Lung (tissue), 17 donors: ENCODE measurements at places on chromosomes 13 and 19. TPM values are rescaled to one million over a fixed set of nuclear protein-coding genes. Genes with fewer than 3 reads are reported as not detected.

DNA sequence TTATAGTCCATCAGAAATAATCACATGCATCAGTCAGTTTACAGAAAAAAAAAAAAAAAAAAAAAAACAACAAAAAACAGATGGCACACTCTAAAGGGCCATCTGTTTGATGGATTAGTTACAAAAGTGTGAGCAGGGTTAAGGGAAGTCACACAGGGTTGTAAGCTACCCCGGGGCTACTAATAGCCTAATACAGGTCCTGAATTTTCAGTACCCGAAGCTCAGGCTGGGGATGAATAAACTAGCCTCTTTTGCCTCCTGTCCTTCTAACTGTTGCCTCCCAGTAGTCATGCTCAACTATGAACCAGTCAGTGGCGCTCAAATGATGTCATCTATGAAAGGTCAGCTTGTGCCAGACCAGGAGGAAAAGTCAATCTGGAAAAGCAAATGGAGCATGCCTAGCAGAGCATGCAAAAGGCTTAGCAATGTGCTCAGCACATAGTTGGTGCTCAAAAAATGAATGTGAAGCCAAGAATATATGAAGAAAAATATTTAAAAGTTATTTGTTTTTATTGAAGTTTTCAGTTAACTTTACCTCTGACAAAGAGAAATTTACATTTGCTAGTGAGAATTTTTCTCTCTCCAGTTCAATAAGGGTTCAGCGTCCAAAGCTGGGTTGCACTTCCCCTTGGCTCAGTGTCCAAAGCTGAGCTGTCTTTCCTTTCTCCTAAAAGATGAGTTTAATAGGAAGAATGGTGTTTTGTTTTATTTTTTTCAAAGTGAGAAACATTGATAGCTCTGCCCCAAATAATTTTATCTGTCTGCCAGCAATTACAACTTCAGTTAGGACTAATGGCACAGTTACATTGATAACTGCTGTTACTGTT, 30.8 kb upstream of the LRCH1 start:
- no peak overlapping the region for H3K27ac ChIP-seq
- H3K27me3 ChIP-seq = no peaks in the 10 kb centered on the region
- peaks cover 22% of the 10 kb centered on the region for H3K4me1 ChIP-seq

- no peak overlapping the region for H3K4me3 ChIP-seq
- DNase-seq = no peak
- H3K27me3 ChIP-seq = no peaks in the 10 kb centered on the region
- peaks cover 22% of the 10 kb centered on the region for H3K36me3 ChIP-seq
- H3K27ac ChIP-seq = no peak overlapping the region
Observed at GRCh38 chr13:49112782-49113525, 107.2 kb upstream of the MLNR start.

CD209 gene
- 3.3 TPM for total RNA-seq

- H3K4me1 ChIP-seq = peaks cover 13% of the 10 kb centered on the region
- no peak for DNase-seq
- no peaks in the 10 kb centered on the region for H3K27me3 ChIP-seq
- no peak overlapping the region for H3K27ac ChIP-seq
Observed at GRCh38 chr13:33636955-33637670, 180.8 kb upstream of the RFC3 start.

DNA sequence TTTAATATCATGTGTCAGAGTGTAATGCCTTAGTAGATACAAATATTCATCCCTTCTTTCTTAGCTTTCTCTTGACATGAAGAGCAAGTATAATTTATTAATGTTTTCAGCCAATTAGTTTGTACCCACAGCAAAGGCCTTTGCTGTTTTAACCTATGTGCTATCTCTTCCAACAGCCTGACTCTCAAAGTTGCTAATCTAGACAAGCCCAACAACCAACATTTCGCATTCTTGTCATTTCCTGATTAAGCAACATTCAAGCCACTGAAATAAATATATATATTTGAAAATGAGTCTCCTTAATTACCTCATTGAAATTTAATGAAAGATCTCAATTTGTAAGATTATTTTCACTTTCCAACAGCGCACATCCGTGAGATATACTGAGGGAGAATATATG, 18.5 kb downstream of the EPSTI1 start:
- DNase-seq = no peak
- H3K4me1 ChIP-seq = peaks cover 3% of the 10 kb centered on the region
- H3K27ac ChIP-seq = no peak overlapping the region
- H3K36me3 ChIP-seq = peaks cover 6% of the 10 kb centered on the region
- no peaks in the 10 kb centered on the region for H3K27me3 ChIP-seq
